ENCODE measurements at places on chromosomes 13 and 19. TPM values are rescaled to one million over a fixed set of nuclear protein-coding genes. Genes with fewer than 3 reads are reported as not detected.

TMEM143 gene
- total RNA-seq, result 4.7 TPM

- no peak for DNase-seq
Measured at GRCh38 chr13:48828962-48829411, 146.7 kb upstream of the FNDC3A start.

FCER2 gene
- 0.20 TPM for total RNA-seq

OR7A5 gene
- not detected for total RNA-seq

IGSF23 gene
- total RNA-seq, result not detected

DNA sequence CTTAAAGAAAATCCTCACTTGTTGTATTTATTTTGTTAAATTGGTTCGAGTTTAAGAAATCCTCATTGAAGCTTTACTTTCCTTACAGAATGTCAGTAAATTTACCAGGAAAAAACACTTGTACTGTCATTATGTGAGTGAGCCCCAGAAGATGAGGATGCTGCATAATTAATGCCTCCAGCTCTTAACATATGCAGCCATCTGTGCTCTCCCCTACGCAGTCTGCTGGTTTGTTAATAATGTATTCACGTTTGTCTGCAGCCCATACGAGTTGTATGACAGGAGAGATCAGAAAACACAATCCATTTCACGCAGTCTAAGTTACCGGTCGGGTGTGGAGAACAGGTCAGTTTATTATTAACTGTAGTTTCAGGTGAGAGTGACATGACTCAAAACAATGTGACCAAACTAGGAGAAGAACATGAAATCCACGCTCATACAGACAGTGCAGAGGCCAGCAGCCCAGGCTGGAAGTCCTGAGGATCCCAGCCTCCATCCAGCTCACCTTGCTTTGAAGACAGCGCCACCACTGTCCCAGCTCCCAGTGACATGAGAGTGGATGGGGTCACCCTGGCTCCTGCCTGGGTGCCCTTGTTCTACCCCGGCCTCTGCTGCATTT is 19.8 kb upstream of the ATP11A start:
- no peak for DNase-seq

Data from skin of body (tissue), 3 donors.